Lung (tissue), 17 donors: ENCODE measurements at places on chromosomes 1 and 21. TPM values are rescaled to one million over a fixed set of nuclear protein-coding genes. Genes with fewer than 3 reads are reported as not detected.

The S100A1 gene
- total RNA-seq: not detected

- no peaks in the 10 kb centered on the region for H3K27me3 ChIP-seq
- no peaks in the 10 kb centered on the region for H3K4me1 ChIP-seq
- H3K27ac ChIP-seq: no peak overlapping the region
- no peak overlapping the region for H3K4me3 ChIP-seq
- DNase-seq: no peak
- H3K36me3 ChIP-seq: no peaks in the 10 kb centered on the region
Observed at GRCh38 chr1:211066781-211067384, 67.1 kb downstream of the KCNH1 start.

DNA sequence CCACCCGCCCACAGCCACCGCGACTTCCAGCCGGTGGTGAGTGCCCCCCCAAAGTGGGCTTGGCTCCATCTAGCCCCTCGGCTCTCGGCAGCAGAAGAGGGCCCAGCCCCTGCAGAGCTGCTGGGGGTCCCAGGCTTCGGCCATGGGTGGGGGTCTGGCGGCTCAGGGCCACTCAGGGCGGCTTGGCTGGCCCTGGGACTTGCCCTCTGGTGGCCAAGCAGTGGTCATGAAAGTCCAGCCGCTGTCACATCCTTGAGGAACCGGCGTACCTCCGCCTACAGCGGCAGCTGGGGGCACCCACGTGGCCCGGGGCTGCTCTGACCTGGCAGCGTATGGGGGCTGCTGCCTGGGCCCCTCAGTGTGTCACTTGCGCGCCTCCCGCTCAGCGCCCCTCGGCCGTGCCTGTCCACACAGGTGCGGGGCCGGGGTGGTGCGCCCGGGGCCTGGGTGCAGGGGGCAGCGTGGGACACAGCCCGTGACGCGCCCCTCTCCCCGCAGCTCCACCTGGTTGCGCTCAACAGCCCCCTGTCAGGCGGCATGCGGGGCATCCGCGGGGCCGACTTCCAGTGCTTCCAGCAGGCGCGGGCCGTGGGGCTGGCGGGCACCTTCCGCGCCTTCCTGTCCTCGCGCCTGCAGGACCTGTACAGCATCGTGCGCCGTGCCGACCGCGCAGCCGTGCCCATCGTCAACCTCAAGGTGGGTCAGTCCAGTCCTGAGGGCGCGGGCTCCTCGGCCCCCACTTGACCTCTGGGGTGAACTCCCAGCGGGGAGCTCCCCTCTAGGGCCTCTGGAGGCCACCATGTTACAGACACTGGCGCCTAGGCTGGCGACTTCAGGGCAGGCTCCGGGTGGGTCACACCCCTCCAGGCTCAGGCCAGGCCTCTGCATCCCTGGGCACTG, 32.4 kb downstream of the SLC19A1 start:
- no peak for DNase-seq
- H3K27me3 ChIP-seq: no peaks in the 10 kb centered on the region
- H3K36me3 ChIP-seq: peaks cover 33% of the 10 kb centered on the region

- H3K4me1 ChIP-seq: no peaks in the 10 kb centered on the region
- no peak overlapping the region for H3K27ac ChIP-seq
- no peak overlapping the region for H3K4me3 ChIP-seq
- no peaks in the 10 kb centered on the region for H3K36me3 ChIP-seq
Observed at GRCh38 chr21:15566703-15567102, 163.1 kb upstream of the USP25 start.

The DMBX1 gene
- total RNA-seq: not detected

DNA sequence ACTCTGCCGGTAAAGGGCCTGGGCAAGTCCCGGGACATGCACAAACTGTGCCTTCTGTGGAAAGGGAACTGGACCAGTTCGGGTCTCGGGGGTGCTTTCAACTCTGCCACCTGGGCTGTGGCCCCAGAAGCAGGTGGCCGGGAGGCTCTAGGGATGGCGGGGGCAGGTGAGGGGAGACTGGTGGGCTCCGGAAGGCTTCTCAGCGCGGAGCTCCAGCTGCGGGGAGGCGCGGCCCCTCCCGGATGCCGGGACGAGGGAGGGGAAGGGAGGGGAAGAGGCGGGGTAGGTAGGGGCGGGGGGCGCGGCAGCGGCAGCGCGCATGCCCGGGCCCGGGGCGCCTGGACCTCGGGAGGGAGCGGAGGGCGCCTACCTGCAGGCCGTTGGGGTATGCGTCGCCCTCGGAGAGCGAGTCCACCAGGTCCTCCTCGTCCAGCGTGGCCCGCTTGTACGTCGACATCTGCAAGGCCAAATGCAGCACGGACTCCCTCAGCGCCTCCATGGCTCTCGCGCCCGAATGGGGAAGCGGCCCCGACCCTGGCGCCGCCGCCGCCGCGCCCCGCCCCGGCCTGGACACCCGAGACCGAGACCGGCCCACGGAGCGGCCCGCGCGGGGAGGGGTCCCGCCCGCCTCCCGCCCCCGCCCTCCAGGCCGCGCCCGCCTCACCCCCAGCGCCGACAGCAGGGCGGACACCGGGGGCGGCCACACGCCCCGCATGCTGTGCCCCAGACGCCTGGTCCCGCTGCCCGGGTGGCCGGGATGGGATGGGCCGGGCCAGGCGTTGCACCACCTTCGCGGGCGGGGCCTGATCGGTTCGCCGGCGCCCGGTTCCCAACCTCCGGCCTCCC, at the start of gene ECE1:
Gene ECE1 (minus strand): TSS at position 764 of the 846 bp plus-strand sequence. CDS start 49 bp downstream, at position 715.
- no peaks in the 10 kb centered on the region for H3K36me3 ChIP-seq
- H3K27me3 ChIP-seq: no peaks in the 10 kb centered on the region
- H3K27ac ChIP-seq: peak within 1 kb of the TSS; percentile 69
- peak; percentile 54 for DNase-seq
- peak within 1 kb of the TSS; percentile 79 for H3K4me3 ChIP-seq

The MYOG gene
- total RNA-seq: not detected

GRCh38 chr1:31615414-31615813, 2.1 kb upstream of the HCRTR1 start:
- no peaks in the 10 kb centered on the region for H3K4me1 ChIP-seq
- no peak overlapping the region for H3K4me3 ChIP-seq
- H3K27ac ChIP-seq: no peak overlapping the region
- peaks cover 14% of the 10 kb centered on the region for H3K27me3 ChIP-seq
- no peak for DNase-seq

- DNase-seq: no peak
- H3K36me3 ChIP-seq: no peaks in the 10 kb centered on the region
- no peak overlapping the region for H3K27ac ChIP-seq
- H3K4me1 ChIP-seq: no peaks in the 10 kb centered on the region
Observed at GRCh38 chr1:87093286-87093685, 178.9 kb downstream of the HS2ST1 start.

The CD164L2 gene
- total RNA-seq: 19.8 TPM

DNA sequence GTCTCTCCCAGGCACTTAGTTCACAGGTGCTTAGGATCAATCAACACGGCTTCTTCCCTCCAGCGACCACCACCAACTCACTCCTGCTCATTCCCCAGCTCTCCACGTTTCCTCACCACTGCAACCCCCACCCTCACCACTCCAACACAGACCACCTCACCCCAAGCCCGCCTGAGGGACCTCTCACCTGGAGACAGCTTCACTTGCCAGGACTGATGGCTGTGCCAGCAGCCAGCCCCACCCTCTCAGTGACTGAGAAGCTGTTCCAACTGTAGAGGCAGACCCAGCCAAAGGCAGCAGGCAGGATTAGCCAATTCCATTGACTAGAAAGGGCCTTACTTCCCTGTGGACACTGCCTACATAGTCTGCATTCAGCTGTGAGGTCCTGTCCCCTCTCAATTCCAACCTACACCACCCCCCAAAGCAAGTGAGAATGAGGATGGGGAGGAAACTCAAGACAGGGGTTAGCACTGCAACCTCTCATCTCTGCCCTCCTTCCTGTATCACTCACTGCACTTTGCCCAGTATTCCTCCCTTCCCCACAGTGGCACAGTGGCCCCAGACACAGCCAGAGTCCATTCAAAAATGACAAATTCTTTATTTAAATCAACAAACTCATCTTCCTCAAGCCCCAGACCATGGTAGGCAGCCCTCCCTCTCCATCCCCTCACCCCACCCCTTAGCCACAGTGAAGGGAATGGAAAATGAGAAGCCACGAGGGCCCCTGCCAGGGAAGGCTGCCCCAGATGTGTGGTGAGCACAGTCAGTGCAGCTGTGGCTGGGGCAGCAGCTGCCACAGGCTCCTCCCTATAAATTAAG, 7.6 kb downstream of the TAGLN2 start:
- DNase-seq: no peak
- H3K27me3 ChIP-seq: no peaks in the 10 kb centered on the region
- H3K4me3 ChIP-seq: no peak overlapping the region

DNA sequence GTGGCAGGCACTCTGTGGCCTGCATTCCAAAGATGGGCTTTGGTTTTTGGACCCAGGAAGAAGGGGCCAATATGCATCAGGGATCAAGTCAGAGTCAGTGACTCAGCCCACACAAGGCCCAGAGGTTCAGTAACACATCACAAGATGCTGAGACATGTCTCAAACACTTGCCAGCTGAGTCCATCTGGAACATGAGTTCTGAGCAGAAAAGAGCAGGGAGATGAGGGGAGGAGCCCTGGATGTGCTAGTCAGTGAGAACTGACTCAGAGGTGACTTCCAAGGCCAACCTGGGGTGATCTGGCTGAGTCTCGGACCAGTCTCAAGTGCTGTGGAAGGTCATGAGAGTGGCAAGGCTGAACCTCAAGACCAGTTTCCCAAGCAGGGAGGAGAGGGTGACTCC, 150.1 kb downstream of the CDC7 start:
- H3K36me3 ChIP-seq: no peaks in the 10 kb centered on the region
- DNase-seq: peak; percentile 59
- H3K27ac ChIP-seq: peak overlapping the region; percentile 58
- H3K4me3 ChIP-seq: no peak overlapping the region
- peaks cover 14% of the 10 kb centered on the region for H3K4me1 ChIP-seq
- no peaks in the 10 kb centered on the region for H3K27me3 ChIP-seq

The LRRC47 gene
- 33.9 TPM for total RNA-seq

DNA sequence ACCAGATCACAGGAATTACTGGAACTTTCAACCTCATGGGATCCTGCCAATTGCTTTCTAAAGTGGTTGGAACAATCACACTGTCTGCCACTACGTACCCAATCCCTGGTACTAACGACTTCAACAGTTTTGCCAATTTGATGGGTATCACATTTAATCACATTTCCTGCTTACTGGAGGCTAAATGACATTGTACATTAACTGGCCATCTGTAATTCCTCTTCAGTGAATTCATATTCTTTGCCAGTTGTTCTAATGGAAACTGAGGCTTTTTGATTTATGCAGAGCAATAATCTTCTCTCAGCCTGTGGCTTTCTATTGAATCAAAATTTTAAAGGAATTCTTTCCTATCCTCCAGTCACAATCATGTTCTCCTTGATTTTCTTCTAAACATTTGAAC, 38.2 kb downstream of the LGALS8 start:
- H3K27ac ChIP-seq: no peak overlapping the region
- peaks cover 48% of the 10 kb centered on the region for H3K36me3 ChIP-seq
- H3K27me3 ChIP-seq: no peaks in the 10 kb centered on the region
- no peak for DNase-seq
- H3K4me1 ChIP-seq: no peaks in the 10 kb centered on the region
- H3K4me3 ChIP-seq: no peak overlapping the region

The EPHA2 gene
- total RNA-seq: 35.6 TPM

The HES3 gene
- not detected for total RNA-seq

The LY9 gene
- 3.4 TPM for total RNA-seq

- H3K27ac ChIP-seq: no peak overlapping the region
- peaks cover 3% of the 10 kb centered on the region for H3K36me3 ChIP-seq
- H3K4me3 ChIP-seq: no peak overlapping the region
- H3K27me3 ChIP-seq: no peaks in the 10 kb centered on the region
Observed at GRCh38 chr1:230986976-230987375, 8.1 kb downstream of the ARV1 start.

GRCh38 chr1:96808191-96808590, 86.6 kb downstream of the PTBP2 start:
- peak; percentile 17 for DNase-seq
- peaks cover 5% of the 10 kb centered on the region for H3K4me1 ChIP-seq
- H3K4me3 ChIP-seq: no peak overlapping the region
- H3K27me3 ChIP-seq: no peaks in the 10 kb centered on the region
- no peaks in the 10 kb centered on the region for H3K36me3 ChIP-seq
- no peak overlapping the region for H3K27ac ChIP-seq

DNA sequence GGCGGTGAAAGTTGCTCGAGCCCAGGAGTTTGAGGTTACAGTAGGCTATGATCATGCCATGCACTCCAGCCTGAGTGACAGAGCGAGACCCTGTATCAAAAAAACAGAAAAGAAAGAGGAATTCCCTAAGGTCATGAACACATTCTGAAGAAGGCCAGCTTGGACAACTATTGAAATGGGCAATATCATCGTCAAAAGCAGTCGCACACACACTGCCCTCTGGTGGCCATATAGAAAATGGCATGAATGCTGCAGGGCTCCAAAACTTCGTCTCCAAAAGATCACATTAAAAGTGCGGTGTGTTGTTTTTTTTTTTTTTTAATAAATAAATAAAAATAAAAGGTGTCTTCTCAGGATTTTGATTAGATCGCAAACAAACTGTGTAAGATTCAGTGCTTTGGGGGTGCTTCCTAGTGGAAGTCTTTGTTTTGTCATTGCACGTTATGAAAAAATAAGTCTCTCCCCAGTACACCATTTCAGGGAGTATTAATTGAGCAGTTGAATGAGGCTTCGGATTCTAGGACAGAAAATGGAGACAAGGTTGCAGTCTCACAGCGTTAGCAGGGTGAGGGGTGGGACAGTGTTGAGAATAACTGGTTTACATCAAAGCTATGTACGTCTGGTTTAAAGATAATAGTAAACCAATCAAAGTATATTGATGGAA, 87.5 kb upstream of the FMN2 start:
- no peak overlapping the region for H3K27ac ChIP-seq
- no peaks in the 10 kb centered on the region for H3K4me1 ChIP-seq
- no peak for DNase-seq
- peaks cover 5% of the 10 kb centered on the region for H3K27me3 ChIP-seq

The IPO13 gene
- total RNA-seq: 35.4 TPM

The DCDC2B gene
- total RNA-seq: 7.2 TPM

- H3K27ac ChIP-seq: no peak overlapping the region
- H3K4me1 ChIP-seq: no peaks in the 10 kb centered on the region
- H3K27me3 ChIP-seq: no peaks in the 10 kb centered on the region
- H3K36me3 ChIP-seq: no peaks in the 10 kb centered on the region
Observed at GRCh38 chr1:49597436-49597835, 426.3 kb downstream of the AGBL4 start.

The RGS18 gene
- 6.8 TPM for total RNA-seq

The DENND2C gene
- 4.1 TPM for total RNA-seq
